Stimulated activated CD4-positive, alpha-beta T cell treated with anti-CD3 and anti-CD28 coated beads, Interleukin-1b, Interleukin-23, amount 100 ng/mL, for 1 hour (primary cell): ENCODE measurements at places on chromosomes 7 and 10.

DNA sequence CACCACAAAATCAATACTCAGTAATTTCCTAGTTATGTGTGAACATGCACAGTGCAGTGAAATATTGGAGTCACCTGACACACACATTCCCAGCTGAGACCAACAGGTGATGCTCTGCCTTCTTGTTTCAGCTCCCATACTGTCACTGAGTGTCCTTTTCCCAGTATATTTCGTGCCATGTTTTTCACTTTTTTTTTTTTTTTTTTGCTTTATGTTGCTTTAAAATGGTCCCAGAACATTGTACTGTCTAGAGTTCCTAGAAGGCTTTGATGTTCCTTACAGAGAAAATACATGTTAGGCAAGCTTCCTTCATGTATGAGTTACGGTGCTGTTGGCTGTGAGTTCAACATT, 45.6 kb downstream of the ELAPOR2 start:
- no peak for DNase-seq

DNA sequence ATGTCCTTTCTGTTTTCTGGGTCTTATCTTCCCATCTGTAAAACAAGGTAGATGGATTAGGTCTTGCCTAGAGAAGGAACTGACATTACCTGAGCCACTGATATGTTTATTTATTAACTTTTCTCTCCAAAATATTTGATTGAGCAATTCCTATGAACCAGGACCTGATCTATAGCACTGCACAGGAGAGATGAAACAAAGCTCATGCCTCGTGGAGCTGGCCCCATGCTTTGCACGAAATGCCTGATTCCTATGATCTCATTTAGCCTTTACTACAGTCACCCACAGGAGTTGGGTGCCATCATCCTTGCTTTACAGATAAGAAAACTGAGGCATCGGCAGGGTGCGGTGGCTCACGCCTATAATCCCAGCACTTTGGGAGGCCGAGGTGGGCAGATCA, 48.2 kb upstream of the ZMIZ1 start:
- DNase-seq = no peak

- no peak for DNase-seq
Measured at GRCh38 chr10:48934672-48935501, 4.8 kb downstream of the LRRC18 start.

DNA sequence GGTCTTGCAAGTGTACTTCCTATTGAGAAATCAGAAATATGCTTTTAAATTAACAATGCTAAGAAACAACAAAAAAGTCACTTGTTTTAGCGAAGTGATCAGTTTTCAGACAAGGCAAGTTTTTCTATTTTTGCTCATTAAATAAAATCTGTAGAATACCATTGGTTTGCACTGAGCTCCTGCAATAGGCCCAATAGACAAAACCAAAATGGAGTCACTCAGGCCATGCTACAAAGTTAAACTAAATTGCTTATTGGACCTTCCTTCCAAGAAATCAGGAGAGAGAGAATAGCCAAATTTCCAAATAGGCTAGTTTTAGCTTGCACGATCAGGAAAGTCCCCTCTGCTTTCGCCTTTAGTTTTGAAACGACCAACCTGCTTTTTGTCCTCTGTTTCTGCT, 73.4 kb upstream of the SLC13A1 start:
- no peak for DNase-seq

- DNase-seq = no peak
Measured at GRCh38 chr10:88271761-88272543, 311.2 kb downstream of the RNLS start.

DNA sequence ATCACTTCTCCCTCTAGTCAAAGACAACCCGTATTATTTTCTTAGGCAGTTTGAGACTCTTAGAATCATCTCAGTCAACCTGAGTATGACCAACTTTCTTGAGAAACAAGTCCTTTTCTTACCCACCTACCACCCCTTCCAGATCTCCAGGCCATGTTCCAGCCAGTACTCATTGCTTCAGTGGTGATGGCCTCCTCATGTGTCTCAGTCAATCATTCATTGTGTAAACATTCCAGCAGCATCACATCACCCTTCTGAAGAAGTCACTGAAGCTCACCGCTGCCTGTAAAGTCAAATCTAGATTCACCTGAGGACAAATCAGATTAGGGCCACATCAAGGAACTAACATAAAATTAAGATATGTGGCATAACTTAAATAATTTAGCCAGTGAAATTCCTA, 467.2 kb upstream of the NRP1 start:
- DNase-seq = no peak

DNA sequence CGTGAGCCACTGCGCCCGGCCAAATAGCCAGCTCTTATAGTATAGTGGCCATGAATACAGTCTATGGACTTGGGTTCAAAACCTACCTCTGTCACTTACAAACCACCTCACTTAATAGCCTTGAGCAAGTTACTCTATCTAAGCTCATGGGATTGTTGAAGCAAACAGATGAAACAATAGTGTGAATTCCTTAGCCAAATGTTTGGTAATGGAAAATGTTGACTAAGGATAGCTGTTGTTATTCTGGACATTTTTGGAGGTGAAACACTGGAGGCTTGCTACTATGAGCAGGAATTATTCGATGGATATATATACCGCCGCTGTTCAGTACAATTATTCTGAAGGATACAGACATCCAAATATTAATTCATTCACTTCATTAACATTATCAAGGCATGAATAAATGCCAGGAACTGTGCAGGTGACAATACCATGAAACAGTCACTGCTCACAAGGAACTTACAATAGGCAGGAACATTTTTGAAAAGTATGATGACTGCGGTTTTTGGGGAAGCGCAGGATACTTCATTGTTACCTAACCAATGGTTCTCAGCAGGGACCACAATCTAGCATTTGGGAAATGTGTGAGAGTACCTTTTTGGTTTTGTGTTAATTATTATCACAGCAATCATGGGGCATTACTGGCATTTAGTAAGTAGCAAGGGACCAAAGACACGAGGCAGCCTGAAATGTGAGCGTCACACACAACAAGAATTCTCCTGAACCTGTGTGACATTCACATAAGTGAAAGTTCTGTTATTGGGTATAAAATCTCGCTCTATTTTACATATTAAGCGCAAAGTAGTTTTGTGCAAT, 55.7 kb downstream of the CUBN start:
- no peak for DNase-seq

DNA sequence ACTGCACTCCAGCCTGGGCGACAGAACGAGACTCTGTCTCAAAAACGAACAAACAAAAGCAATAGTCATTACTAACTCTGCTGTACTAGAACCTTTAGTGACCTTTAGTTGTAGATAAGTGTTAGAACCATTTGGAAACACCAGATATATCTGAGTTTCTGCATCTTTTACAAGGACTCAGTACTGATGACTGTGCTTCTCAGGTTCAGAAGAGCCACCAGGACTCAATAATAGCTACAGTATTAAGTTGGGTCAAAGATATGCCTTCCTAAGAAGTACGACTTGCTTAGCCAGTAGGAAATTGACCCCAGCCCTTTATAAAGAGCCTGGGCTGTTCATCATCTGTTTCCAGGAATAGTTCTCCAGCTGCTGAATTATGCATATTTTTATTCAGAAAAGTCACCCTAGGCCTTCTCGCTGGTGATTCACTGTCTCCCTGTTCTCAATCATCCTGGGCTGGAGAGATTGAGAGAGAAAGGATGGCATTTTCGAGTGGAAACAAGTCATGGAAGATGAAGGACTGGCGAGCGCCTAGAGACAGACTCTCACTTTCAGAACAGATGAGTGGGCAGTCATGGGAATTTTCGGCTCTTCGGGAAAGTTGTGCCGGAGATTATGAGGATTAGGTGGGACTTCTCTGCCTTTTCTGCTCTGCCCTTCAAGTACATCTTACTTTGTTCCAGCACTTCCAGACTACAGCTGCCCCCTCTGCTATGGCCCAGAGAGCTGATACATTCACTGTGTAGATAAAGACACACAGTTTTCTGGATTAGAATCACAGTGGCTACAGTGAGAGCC, 316.1 kb downstream of the CCDC3 start:
- DNase-seq = no peak

DNA sequence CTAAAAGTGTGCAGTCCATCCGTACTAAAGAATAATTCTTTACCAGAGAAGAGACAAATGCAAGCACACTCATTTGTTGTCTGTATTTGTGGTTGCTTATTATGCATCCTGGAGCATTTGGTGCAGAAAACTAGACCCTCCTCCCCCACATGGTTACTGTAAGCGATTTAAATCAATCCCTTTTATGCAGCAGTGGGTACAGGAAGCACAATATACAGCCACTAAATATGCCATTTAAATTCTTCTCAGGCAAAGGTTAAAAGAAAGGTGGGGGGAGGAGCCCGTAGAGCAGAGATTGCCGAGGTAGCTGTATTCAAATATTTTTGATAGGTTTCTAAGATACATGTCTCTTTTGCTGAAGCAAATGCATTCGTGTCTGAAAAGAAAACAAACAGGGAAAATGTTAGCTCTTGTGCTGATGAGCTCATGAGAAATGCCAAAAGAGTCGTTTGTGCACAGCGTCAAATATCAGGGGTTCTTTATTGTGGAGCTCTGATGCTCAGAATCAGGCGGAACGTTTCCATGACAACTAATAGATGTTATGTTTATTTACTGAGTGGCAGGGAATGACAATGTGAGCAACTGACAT, 131.3 kb upstream of the NPVF start:
- DNase-seq = no peak

- DNase-seq = no peak
Measured at GRCh38 chr7:28217143-28217542, 36.5 kb upstream of the JAZF1 start.

- DNase-seq = no peak
Measured at GRCh38 chr7:157660971-157661610, 324.3 kb downstream of the DNAJB6 start.

- no peak for DNase-seq
Measured at GRCh38 chr10:30420266-30420665, 13.7 kb upstream of the MAP3K8 start.

- DNase-seq = no peak
Measured at GRCh38 chr7:29564496-29565223, 1.0 kb downstream of the PRR15 start.

DNA sequence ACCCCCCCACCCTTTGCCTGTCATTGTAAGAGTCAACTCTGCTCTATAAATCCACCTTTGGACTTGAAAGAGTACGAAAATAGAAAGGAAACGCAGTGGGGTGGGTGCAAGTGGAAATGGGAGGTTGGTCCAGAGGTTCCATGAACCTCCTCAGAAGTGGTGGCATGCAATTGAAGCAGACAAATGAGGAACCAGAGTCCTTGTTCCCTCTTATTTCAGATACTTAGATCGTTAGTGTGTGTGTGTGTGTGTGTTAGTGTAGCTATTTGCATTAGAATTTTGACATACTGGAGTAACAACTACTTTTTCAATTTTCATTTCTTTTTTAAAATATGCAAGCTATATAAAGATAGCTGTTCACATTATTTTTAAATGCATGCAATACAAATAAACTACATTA, 18.1 kb upstream of the TFAM start:
- no peak for DNase-seq

- DNase-seq = no peak
Measured at GRCh38 chr7:84949501-84949900, 237.4 kb downstream of the SEMA3D start.

DNA sequence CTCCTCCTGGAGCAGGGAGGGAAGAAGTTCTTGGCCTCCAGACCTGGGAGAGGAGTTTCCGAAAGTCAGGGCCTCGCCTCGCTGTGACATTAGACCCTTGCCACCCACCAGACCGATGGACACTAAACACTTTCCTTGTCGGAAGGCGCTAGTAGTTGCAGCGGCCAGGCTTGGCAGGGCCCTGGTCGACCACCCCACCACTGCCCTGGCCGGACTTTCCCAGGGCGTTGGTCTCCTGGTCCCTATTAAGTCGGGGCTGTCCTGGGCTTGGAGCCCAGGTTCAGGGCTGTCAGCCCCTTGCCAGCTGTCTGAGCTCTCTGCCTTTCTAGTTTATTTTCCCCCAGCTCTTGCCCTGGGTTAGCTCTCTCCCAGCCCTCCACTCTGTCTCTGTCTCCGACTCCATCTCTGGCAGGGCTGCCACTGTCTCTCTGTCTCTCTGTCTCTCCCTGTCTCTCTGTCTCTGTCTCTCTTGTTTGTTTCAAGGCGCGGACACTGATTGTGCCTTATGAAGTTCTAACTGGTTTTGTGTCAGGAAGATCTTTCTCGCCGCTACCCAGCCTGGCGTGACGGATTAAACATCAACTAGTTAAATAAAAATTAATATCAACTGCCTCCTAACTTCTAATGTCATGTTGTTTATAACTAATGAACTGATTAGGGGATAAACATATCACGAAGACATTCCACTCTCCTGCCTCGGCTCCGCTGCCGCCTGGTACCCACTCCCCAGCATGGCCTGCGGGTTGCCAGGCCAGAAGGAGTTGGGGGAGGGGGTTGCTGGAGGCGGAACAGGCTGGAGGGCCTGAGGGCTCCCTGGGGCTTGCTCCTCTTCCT, 13.8 kb upstream of the PAX2 start:
- DNase-seq = no peak

GRCh38 chr10:107032700-107033401, 131.7 kb downstream of the SORCS1 start:
- DNase-seq = no peak

- no peak for DNase-seq
Measured at GRCh38 chr10:49387071-49387470, 8.8 kb downstream of the DRGX start.

DNA sequence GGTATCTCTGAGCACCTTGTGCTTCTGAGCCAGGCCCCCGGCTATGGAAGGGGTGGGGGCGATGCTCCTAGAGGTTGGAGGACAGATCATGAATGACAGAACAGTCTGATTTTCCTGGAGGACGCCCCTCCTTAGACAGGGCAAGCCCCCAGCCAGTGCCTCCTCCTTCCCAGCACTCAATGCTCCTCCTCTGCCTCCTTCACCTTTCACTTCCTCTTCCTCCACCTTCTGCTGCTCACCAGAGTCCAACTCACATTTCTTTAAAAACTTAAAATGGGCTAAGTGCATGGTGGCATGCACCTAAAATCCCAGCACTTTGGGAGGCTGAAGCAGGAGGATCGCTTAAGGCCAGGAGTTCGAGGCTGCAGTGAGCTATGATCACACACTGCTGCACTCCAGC, 71.1 kb upstream of the CUX1 start:
- DNase-seq = no peak

- DNase-seq = no peak
Measured at GRCh38 chr7:68862736-68863135, 735.5 kb upstream of the AUTS2 start.

DNA sequence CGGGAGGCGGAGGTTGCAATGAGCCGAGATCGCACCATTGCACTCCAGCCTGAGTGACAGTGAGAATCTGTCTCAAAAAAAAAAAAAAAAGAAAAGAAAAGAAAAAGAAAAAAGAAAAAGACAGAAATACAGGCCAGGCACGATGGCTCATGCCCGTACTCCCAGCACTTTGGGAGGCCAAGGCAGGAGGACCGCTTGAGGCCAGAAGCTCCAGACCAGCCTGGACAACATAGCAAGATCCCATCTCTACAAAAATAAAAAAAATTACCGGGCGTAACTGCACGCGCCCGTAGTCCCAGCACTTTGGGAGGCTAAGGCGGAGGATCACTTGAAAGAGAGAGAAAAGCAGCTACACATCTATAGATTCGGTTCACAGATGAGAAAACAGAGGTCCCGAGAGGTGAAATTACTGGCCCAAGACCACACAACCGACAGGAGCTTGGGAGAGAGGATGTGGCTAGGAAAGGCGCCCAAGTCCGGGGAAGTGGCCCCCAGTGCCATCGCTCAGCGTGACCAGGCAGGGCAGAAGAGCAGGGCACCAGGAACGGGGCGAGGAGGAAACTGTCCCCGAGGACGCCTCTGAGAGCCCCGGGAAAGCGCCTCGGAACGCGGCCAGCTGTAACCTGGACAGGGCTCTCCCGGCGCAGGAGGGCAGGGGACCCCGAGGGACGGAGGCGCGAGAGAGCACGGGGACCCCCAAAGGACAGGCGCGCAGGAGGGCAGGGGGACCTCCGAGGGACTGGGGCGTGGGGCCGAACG, 612 bp downstream of the SNX8 start:
- DNase-seq = peak; percentile 1

- no peak for DNase-seq
Measured at GRCh38 chr7:71343892-71344291, 211.9 kb downstream of the GALNT17 start.
